ENCODE measurements at places on chromosomes 1 and 21.

DNA sequence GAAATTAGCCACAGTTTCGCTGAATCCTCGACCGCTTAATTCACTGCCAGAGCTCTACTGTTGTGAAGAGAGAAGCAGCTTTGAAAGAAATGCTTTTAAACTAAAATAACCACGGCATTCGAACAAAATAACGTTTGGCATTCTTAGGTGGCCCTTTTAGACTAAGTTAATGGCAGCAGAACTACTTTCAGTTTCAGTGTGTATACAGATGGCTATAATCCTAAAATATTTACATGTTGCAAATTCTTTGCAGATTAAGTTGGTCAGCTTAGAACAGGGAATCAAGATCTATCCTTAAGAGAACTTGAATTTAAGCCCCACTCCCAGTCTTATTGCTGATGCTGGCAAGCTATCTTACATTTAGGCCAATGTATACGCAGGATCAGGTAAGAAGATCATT is 62.7 kb downstream of the ADSS2 start:
- no peak for DNase-seq

GRCh38 chr1:191648939-191649338 is 509.3 kb upstream of the RGS18 start:
- no peak for DNase-seq

GRCh38 chr21:25115021-25115420 is 492.3 kb downstream of the MRPL39 start:
- no peak for DNase-seq

- no peak for DNase-seq
These were observed 42.0 kb upstream of the TSPEAR start for GRCh38 chr21:44753357-44753756.

DNA sequence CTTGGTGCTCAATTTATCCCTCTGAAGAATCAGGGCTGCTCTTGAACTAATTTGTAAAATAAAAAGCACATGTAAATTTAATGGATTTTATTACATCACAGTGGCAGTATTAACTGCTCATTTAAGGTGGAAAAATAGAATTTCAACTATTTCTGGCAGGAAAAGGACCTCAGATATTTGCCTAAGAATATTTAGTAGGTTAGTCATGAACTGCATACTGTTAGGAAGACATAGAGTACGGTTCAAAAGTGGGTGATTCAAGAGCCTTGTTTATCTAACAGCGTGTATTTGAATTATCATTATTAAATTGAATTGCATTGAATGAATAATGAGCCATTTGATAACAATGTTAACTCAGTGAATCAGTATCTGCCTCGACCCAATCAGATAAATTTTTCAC is 248.8 kb upstream of the PBX1 start:
- no peak for DNase-seq

DNA sequence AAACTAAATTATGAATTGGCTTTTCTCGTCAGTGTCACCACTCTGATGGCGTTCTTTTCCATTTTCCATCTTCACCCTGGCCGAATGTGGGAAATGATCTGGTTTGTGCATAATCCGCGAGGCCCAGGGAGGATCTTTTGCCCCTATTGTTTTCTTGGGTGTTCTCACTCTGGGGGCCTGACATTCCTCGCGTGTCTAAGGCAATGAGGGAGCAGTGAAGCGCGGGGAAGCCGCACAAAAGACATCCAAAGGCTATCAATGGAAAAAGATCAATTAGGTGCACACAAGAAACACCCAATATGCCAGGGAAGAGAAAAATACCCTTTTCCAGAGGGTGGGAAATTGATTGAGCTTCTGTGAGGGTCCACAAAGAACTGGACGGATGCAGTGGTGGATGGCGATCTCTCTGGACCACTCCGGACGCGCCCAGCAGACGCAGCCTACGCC is 941 bp upstream of the C1orf21 start:
- DNase-seq = no peak

DNA sequence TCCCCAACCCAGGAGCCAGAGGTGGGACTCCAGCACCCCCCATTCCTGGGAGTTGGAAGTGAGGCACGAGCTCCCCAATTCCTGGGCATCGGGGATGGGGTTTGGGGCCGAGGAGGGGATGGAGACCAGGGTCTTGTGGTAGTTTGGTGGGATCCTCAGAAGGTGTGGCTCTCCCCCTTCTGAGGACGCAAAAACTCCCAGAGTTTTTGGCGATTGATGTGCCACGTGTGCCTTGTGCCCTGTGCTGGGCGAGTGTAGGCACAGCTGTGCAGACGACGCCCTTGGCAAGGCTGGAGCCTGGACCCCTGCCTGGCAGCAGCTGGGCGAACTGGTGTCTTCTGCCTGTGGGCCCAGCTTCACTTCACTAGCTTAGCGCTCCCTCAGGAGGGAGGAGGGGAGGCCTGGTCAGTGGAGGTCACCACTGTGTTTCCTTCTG is 2.6 kb downstream of the GUK1 start:
- no peak for DNase-seq

GRCh38 chr1:66402194-66402593 is 131.8 kb upstream of the SGIP1 start:
- peak; percentile 30 for DNase-seq

- no peak for DNase-seq
These were observed 118.3 kb upstream of the SLC25A33 start for GRCh38 chr1:9420835-9421532.

DNA sequence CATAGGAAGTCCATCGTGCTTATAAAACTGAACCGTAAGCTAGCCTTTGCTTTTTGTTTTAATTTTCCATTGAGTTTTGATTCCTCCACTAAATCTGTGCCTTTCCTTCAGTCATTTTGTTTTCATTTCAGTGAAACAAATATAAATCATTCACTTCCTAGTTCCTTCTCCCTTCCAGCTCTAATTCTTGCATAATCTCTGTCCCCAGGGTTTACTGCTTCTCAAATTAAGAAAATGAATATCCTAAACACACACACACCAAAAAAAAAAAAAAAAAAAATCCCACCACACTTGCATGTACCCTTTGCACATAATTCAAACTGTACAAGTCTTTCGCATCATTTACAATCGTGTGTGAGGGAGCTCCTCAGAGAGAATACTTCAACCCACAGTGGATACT is 6.8 kb downstream of the KCNH1 start:
- DNase-seq = no peak

DNA sequence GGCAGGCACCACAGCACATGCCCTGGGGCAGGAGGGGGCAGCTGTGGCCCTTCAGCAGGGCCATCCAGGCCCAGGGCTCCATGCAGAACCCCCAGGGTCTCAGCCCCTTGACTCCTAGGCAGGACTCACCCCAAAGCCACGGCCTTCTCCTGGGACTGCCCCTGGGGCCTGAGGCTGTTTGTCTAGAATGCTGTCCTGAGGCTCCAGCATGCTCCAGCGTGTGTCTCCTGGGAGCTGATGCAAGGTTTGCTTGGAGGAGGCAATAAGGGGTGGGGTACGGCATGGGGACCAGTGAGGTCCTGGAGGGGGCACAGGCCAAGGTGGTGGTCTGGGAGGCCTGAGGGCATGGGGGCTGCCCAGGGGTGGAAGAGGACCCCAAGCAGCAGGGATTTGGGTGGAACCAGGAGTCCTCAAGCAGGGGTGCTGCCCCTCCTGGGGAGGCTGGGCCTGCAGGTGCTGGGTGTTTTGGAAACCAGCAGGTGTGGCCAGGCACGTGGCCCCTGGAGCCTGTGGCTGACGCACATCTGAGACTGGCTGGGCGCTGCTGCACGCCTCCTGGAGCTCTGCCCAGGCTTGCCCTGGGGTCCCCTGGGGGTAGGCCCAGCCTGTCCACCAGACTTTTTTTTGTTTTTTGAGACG is 7.8 kb upstream of the CALML6 start:
- no peak for DNase-seq

- DNase-seq = no peak
These were observed 40.6 kb upstream of the RAB4A start for GRCh38 chr1:229230140-229230892.

DNA sequence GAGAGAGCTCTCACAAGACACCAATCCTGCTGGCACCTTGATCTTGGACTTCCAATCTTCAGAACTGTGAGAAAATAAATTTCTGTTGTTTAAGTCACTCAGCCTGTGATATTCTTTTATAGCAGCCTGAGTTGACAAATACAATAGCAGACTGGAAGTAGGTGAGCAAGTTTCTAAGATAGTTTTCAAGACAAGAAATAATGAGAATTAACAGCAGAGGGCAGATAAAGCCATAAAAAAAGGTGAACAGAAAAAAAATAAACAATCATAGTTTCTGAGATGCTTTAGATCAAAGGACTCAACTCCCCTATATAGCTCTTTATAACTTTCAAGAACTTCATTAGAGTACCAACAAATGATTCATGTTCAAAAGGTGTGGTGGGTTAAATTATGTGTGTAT is 119.8 kb downstream of the PLPPR5 start:
- no peak for DNase-seq

- no peak for DNase-seq
These were observed 16.3 kb downstream of the URB2 start for GRCh38 chr1:229642376-229642775.

- no peak for DNase-seq
These were observed 38.7 kb downstream of the VTCN1 start for GRCh38 chr1:117171900-117172511.

DNA sequence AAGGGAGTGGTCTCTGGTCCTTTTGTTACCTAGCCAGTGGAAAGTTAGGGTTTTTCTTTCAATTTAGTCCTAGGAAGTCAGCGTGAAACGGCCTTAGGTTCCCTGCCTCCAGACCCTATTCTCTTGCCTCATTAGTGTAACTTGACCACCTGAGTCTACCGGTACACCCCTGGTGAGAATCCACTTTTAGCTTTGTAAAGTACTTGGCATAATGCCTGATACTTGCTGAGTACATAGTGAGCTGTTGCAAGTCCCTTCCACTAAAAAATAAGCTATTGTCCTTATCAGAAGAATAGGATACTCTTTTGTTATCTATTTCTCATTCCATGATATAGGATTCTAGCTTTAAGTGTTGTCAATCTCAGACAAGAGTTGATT is 228.8 kb downstream of the ST6GALNAC3 start:
- DNase-seq = peak; percentile 70

- no peak for DNase-seq
These were observed 50.4 kb upstream of the ADAMTS5 start for GRCh38 chr21:27017246-27017645.

DNA sequence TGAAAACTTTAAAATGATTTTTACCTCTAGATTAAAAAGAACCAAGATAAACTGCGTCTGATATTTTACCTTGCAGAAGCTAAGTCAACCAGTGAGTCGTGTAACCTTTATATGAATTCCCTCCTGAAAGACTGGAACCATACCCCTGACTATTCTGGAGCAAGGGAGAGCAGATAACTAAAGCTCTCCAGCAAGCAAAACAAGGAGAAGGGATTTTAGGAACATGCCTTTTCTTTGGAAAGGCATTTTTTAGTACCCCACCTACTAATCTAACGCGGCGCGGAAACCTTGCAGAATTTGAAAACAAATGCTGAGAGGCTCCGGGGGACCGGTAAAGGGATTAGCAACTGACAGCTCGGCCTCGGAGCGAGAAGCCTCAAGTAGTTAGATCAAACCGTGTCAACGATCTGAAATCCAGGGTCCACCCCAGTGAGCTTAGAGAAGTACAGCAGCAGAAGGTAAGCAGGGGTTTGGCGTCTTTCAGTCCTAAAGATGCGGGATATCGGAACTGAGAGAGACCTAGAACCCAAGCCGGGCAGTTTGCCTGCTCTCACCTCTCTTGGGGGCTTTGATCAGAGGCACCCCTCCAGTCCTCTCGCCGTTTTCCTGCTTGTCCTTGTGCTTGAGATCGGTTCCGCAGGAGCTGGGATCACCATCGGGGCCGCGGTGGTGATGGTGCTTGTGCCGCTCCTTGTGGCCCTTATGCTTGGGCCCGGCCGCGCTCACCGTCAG is 954 bp downstream of the RSBN1 start:
- peak; percentile 55 for DNase-seq

- DNase-seq = no peak
These were observed 190.0 kb downstream of the ATP6V1G3 start for GRCh38 chr1:198350456-198350855.

GRCh38 chr1:69294171-69294570 is 273.6 kb upstream of the LRRC7 start:
- no peak for DNase-seq

- DNase-seq = no peak
These were observed 16.6 kb downstream of the GPATCH2 start for GRCh38 chr1:217614200-217614712.

GRCh38 chr1:219749370-219749769 is 136.5 kb upstream of the ZC3H11B start:
- no peak for DNase-seq

DNA sequence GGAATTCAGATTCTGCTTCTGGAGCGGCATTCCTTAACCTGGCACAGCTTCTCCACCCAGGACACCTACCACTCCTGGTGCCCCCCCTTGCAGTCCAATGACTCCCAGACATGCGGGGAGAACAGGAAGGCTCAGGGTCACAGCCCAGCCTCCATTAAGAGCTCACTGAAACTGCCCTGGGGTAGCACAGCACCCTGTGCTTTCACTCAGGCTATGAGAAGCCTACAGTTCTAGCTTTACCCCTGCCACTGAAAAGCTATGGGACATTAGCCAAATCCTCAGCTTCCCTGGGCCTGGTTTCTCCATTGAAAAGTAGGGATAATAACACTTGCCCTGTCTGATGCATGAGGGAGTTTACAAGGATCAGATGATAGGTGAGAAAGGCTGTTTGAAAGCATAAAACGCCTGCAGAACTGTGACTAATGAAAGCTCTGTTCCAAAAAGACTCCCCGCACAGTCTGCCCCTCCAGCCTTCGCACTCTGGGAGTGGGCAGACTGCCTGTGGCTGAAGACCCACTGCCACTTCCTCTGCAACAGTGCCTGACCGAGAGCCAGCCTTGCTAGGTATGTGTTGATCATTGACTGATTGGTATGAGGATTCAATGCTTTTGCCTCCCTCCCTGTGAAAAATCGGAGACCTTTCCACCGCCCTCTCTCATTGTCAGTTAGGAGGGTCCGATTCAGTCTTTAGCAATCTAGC is 2.7 kb upstream of the CLDN19 start:
- DNase-seq = peak; percentile 86
